ENCODE measurements at places on chromosomes 16 and 17. TPM values are rescaled to one million over a fixed set of nuclear protein-coding genes. Genes with fewer than 3 reads are reported as not detected.

DNA sequence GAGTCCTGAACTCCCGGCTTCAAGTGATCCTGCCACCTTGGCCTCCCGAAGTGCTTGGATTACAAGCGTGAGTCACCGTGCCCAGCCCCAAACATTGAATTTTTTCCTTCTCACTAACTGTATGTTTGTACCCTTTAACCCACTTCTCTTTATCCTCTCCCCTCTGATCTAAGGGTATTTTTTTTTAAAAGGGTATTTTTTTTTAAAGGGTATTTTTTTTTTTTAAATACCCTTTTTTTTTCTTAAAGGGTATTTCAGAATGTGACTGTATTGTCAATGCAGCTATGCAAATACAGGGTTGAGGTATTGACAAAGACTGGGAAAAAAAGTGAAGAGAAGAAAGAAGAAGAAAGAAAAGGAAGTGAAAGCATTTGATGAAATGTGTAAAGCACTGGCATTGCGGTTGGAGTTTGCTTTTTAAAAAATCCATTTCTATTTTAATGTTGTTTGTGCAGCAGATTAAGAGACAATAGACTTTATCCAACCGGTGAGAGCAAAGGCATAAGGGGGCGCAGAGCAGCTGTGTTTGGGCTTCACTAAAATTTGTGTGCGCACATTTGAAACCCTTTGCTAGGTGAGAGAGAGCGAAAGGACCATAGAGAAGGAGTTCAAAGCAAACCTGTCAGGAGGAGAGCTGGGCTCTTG lies 42.4 kb downstream of the SYT17 start:
- DNase-seq, result no peak

DNA sequence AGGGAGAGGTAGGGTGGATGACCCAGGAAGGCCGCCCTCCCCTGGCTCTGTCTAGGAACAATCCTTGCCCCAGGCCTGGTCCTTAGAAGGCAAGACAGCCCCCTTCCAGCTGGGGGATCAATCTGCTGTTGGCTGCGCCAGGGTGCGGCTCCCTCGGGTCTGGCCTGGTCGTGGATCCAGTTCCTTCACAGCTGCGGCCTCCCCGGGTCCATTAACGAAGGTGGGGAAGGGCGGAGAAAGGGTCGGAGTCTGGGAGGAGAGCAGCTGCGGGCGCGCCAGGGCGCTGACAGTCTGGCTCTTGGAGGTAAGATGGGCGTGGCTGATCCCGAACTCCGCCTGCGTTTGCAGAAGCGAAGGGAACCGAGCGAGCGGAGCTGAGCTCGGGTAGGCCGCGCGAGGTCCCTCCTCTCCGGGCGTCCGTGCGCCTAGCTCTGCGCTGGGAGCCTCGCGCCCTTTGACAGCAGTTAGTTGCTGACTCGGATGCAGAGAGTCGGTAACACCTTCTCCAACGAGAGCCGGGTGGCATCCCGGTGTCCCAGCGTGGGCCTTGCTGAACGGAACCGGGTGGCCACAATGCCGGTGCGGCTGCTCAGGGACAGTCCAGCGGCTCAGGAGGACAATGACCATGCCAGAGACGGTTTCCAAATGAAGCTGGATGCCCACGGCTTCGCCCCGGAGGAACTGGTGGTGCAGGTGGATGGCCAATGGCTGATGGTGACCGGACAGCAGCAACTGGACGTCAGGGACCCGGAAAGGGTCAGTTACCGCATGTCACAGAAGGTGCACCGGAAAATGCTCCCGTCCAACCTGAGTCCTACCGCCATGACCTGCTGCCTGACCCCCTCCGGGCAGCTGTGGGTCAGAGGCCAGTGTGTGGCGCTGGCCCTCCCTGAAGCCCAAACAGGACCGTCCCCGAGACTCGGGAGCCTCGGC lies at the start of gene HSPB9:
TSS of gene HSPB9 (plus strand) at position 434 of the 933 bp plus-strand sequence. CDS start at position 481, 47 bp downstream.
- no peak for DNase-seq

The SOX8 gene
- 2.6 TPM for polyA plus RNA-seq

- DNase-seq, result no peak
Observed at GRCh38 chr17:81477173-81477572, 35.4 kb downstream of the ACTG1 start.

The VASN gene
- polyA plus RNA-seq, result 24.3 TPM

DNA sequence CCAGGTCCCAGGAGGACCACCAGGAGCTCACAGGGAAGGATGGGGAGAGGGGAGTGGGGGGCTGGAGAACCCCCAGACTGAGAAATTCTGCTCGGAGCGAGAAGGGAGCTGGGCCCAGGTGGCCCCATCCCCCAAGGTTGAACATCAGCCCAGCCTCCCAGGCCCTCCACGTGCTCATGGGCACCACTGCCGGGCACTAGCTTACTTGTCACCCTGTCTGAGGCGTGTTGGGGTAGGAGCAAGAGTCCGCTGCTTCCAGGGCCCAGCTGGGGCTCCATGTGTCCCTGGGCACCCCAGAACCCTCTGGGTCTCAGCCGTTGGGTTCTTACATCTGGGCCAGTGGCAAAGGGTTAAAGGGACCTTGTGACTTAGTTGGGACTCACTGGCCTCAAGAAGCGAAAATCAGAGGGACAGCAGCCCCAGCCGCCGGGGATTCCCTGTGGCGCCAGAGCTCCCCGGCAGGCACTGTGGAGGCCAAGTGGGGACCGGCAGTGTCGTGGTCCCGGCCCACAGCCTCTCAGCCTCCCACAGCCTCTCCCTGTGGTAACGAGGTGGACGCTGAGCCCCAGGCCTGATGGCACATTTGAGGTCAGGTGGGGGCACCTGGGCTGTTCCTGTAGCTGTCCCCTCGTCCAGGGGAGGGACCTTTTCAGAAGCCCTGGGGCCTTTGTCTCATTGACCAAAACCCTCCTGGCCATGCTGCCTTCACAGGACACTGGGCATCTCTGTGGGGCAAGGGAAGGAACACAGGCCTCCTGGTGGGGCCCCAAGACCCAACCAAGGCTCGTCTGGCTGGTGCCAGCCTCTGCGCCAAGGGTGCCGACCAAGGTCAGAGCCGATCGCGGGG lies 33.7 kb upstream of the CDH15 start:
- DNase-seq, result no peak
